ENCODE measurements at places on chromosomes 6 and 20.

- DNase-seq: no peak
These were observed 1.9 kb downstream of the HLA-DPA1 start for GRCh38 chr6:33071569-33071968.

DNA sequence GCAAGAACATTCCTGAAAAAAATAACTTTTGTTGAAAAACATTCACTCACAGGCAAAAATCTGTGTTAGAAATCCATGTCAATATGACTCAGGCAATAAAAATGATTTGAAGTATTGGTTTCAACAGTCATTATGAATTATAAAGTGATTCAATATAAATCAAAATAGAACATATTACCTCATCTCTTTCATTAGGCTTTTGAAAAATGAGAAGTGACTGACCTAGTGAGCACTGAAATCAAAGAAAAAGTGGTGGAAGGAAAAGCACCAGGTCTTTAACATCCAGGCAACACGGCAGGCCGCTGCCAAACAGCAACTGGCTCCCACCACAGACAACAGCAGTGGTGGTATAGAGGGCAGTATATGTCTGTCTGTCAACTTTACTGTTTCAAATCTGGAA lies 68.9 kb downstream of the MAN1A1 start:
- no peak for DNase-seq

- no peak for DNase-seq
These were observed 96.2 kb upstream of the VGLL2 start for GRCh38 chr6:117169064-117169665.

- DNase-seq: no peak
These were observed 19.7 kb downstream of the ETV7 start for GRCh38 chr6:36367743-36368142.

GRCh38 chr6:81387163-81387562 lies 365.3 kb downstream of the TENT5A start:
- no peak for DNase-seq

- no peak for DNase-seq
These were observed 134.2 kb upstream of the HDGFL1 start for GRCh38 chr6:22435151-22435550.

- DNase-seq: peak; percentile 79
These were observed 144.8 kb downstream of the PDSS2 start for GRCh38 chr6:107314531-107314939.

DNA sequence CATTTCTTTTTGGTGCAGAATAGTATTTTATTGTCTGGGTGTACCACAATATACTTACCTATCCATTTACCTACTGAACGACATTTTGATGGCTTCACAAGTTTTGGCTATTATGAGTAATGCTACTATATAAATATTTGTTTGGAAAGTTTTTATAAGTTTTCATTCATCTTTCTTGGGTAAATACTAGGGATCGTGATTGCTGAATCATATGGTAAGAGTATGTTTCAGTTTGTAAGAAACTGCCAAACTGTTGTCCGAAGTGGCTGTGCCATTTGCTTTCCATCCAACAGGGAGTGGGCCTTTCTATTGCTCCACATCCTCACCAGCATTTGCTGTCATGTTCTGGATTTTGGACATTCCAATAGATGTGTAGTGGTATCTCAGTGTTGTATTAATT lies 104.2 kb downstream of the CDYL start:
- DNase-seq: no peak

DNA sequence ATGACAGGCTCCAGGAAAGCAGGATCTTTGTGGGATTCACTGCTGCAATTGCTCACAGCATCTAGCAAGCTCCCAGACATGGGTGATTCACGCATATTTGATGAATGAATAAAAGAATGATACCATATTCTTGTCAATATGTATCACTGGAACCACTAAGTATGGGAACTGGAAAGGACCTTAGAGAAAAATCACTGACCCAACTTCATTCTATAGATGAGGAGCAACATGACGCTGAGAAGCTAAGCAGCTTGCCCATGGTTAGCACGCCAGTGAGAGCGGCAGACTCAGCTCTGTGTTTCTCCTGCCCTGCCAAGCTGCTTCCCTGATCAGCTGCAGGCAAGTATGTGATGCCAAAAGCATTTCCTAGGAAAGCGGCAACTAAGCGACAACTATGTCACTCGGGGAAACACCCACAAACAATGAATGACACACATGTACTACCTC lies 66.8 kb downstream of the PPP1R3G start:
- no peak for DNase-seq

GRCh38 chr6:153073841-153074240 lies 57.2 kb downstream of the RGS17 start:
- DNase-seq: no peak

GRCh38 chr6:156114541-156114940 lies 658.9 kb upstream of the NOX3 start:
- no peak for DNase-seq

DNA sequence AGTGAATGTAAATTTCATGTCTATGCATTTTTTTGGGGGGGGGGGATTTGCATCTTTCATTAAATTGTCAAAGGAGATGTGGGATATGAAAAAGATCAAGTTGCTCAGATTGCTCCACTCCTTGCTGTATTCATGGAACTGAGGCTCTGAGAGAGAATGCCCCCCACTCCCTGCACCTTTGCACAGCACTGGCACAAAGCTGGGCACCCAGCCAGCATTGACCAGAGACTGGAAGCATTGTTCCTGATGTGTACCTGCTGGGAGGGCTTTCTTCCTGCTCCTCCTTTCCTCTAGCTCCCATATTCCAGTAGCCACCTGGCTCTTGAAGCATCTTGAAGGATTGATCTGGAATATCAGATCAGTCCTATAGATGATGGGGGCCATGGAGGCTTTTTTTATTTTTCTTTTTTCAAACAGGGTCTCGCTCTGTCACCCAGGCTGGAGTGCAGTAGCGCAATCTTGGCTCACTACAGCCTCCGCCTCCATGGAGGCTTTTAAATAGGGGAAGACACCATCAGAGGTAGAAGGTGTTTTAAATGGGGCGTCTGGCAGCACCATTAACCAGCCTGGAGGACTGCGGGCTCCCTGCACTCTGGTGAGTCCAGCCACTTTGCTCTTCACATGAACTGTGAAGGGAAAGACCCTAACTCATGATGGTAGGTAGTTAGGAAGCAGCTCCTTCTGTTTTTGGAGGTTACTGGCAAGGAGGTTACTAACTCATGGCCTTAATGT lies 10.9 kb downstream of the DUSP15 start:
- DNase-seq: no peak

GRCh38 chr6:32794510-32794909 lies 22.3 kb downstream of the HLA-DOB start:
- no peak for DNase-seq

- no peak for DNase-seq
These were observed 15.0 kb upstream of the CSE1L start for GRCh38 chr20:49030954-49031619.

GRCh38 chr6:145783796-145784195 lies 30.8 kb downstream of the FBXO30 start:
- no peak for DNase-seq

GRCh38 chr20:1225263-1225782 lies 521 bp upstream of the RAD21L1 start:
- no peak for DNase-seq

DNA sequence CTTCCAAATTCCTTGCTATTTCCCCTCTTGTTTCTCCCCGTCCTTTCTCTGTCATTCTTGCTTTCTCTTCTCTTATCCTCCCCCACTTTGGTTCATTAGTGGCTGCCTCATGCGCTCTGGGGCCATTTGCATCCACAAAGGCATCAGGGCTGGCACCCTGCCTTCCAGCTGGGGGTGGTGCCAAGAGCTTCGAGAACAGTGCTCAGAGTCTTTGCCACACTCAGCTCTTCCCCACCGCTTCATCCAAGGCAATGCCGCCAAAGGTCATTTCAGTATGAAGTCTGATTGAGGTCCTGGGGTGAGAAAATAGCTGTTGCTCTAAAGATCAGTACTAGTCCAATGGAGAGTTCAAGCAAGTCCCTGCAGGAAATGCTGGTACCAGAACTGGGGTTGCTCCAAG lies 22.7 kb downstream of the OLIG3 start:
- no peak for DNase-seq

DNA sequence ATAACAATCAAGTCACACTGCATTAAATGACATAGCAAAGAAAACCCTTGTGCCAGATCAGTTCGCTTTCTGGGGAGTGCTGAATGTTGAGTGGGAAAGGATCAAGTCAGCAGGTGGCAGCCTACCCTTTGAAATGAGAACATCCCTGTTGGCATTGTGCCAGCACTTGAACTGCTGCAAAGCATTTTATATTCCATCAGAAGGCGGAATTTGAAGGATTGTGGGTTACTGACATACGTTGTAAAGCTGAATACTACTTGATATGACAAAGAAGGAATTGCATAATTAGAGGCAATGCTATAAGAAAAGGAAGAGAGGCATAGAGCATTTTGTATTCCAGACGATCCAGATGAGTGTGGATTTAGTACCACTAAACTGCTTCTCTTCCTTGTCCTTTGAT lies 26.5 kb downstream of the BCKDHB start:
- no peak for DNase-seq

GRCh38 chr6:26173836-26174145 lies 86.6 kb downstream of the HFE start:
- DNase-seq: no peak

DNA sequence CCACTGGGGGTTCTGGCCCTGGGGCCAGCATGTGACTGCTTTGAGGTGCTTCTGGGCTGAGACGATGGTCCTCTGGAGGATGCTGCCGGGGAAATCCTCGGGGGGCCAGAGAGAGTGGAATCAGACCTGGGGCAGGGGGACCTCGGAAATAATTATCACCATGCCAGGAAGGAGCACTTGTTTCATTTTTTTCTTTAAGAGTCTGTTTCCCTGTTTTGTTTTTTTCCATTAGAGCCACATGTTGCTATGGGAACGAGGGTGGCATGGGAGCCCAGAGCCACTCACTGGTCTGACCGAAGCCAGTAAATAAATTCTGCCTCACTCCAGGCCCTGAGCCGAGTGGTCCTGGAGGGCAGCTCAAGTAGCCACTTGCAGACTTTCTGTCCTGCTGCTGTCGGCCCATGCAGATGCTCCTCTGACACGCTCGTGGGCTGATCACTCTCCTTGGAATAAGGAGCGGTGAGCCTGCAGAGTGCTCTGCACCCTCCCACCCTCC lies 365.1 kb downstream of the ZFAND3 start:
- DNase-seq: no peak

GRCh38 chr6:142543606-142544005 lies 241.8 kb downstream of the ADGRG6 start:
- no peak for DNase-seq

GRCh38 chr6:134114918-134115714 lies 62.7 kb upstream of the SLC2A12 start:
- DNase-seq: no peak

DNA sequence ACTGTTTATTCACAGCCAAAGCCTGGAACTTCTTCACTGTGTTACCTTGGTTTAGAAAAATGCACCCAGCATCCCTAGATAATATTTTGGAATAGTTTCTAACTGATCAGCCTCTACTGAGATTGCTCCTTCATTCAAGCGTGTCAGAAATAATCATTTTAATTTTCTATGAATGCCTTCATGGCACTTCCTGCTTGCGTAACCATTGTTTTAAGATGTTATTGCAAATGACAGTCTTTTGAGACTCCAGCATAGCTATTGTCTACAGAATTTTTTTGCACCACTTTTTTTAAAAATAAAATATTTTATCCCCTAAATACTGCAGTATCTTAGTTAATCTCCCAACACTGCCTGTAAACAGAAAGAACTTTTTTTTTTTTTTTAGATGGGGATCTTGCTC lies 213.1 kb downstream of the PHACTR1 start:
- DNase-seq: no peak

DNA sequence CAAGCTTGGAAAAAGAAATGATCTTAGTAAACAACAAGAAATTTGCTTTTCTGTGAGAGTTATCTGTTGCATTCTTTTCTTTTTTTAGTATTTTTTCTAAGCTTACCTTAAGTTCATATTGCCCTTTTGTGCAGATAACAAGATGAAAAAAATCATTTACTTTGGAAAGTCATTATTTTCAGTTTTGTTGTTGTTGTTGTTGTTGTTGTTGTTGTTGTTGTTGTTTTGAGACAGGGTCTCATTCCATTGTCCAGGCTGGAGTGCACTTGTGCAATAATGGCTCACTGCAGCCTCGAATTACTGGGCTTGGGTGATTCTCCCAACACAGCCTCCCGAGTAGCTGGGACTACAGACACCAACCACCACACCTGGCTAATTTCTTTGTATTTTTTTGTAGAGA lies 8.8 kb upstream of the STX11 start:
- no peak for DNase-seq

GRCh38 chr6:12529364-12530019 lies 187.1 kb upstream of the PHACTR1 start:
- DNase-seq: no peak

DNA sequence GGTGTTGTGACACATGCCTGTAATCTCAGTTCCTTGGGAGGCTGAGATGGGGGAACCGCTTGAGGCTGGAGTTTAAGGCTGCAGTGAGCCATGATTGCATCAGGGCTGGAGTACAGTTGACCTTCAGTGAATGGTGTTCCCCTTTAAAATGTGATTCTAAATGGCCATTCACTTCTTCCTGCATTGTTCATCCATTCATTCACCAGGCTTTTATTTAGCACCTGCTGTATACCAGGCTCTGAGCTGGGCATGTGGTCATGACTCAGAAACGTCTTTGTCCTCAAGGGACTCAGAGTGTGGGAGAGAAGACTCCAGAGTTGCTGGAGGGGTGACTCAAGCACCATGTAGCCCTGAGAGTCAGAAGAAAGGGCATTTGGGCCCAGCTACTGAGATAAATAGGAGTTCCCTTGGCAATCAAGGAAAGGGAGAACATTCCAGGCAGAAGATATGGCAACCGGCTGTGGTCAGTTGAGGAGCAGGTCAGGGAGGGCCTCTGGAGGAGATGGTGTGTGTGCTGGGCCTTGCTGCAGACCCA lies 101.1 kb downstream of the DLGAP4 start:
- no peak for DNase-seq

- DNase-seq: no peak
These were observed 101.9 kb upstream of the ARMC2 start for GRCh38 chr6:108746366-108746765.

DNA sequence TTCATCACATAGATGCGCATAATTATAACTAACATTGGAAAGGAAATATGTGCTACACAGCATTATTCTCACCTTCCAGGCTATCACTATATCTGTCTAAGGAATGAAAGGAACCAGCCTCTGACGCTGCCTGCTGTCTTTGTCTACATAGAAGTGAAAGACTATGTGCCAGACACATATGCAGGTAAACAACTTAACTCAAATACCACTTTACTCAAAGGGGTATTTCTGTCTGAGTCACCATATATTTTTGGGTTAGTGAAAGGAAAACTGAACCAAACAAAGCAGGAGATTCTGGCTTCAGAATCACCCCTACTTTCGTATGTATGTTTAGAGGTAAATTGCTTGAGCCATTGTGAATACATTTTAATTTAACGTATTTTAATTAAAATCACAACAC lies 328.6 kb upstream of the PLCB4 start:
- DNase-seq: no peak

DNA sequence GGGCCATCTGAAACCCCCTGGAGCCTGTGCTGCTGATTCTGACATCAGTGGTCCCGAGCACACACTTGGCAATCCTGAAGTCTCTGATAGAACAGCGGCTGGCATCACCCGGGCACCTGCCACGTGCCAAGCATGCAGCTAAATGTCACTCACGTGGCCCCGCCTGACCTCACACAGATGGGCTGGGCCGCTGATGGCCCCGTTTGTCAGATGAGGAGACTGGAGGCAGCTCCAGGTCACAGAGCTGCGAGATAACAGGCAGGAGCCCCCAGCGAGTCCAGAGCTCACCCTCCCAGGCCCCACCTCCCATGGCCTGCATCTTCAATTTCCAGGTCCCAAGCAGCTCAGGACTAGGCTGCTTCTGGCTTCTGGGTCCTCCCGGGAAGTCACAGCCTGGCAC lies 67.2 kb downstream of the YTHDF1 start:
- DNase-seq: no peak

- no peak for DNase-seq
These were observed 210.0 kb upstream of the PRDM1 start for GRCh38 chr6:105875974-105876640.
